Endodermal cell (in vitro differentiated cells): ENCODE measurements at places on chromosomes 4 and X. TPM values are rescaled to one million over a fixed set of nuclear protein-coding genes. Genes with fewer than 3 reads are reported as not detected.

GRCh38 chrX:340121-340520 is 21.5 kb upstream of the GTPBP6 start:
- H3K27ac ChIP-seq: no peak overlapping the region
- peaks cover 21% of the 10 kb centered on the region for H3K36me3 ChIP-seq
- H3K4me1 ChIP-seq: no peaks in the 10 kb centered on the region

FAM47A gene
- total RNA-seq: not detected in 2 replicates

DIPK2B gene
- not detected in 3 replicates for total RNA-seq

GRCh38 chr4:76010576-76010975 is 3.3 kb upstream of the CXCL9 start:
- H3K27ac ChIP-seq: no peak overlapping the region
- DNase-seq: no peak
- H3K4me1 ChIP-seq: no peaks in the 10 kb centered on the region
- no peak overlapping the region for H3K4me3 ChIP-seq
- H3K36me3 ChIP-seq: no peaks in the 10 kb centered on the region

DNA sequence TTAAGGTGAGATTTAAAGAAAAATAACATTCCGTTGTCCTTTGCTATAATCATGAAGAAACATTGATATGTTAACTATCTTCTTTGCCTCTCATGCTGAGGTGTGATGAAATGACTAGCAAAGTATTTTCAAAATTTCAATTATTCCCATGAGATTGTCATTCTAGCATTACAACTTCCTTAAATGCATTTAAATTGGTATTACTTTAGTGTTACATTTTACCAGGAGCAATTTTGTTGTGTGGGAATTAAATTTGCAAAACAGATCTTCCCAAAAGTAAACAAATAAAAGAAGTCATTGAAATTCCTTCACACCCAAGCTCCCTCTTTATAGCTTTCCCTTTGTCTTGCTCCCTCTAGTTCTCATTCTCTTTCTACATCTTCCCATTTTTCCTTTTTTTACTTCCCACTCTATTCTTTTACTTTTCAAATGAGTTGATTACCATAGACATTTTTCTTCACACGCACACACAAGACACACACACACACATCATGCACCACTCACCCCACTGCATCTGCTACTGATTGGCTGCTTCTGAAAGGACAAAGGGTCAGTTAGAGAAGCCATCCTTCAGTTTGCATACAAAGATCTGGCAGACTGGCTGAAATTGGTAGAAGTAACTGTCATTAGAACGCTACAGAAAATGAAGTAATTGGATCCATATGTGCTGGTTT is 10.0 kb upstream of the APELA start:
- peak; percentile 80 for DNase-seq
- peak overlapping the region; percentile 9 for H3K27ac ChIP-seq
- peaks cover 5% of the 10 kb centered on the region for H3K4me1 ChIP-seq
- H3K36me3 ChIP-seq: no peaks in the 10 kb centered on the region
- H3K4me3 ChIP-seq: no peak overlapping the region

GRCh38 chr4:88054901-88055300 is 47.5 kb downstream of the PKD2 start:
- H3K4me1 ChIP-seq: no peaks in the 10 kb centered on the region
- no peaks in the 10 kb centered on the region for H3K27me3 ChIP-seq
- H3K27ac ChIP-seq: no peak overlapping the region
- DNase-seq: peak; percentile 73

GRCh38 chr4:183852910-183853547 is 52.1 kb upstream of the STOX2 start:
- H3K4me3 ChIP-seq: no peak overlapping the region
- no peaks in the 10 kb centered on the region for H3K36me3 ChIP-seq
- no peak overlapping the region for H3K27ac ChIP-seq
- peaks cover 3% of the 10 kb centered on the region for H3K4me1 ChIP-seq
- no peak for DNase-seq

DNA sequence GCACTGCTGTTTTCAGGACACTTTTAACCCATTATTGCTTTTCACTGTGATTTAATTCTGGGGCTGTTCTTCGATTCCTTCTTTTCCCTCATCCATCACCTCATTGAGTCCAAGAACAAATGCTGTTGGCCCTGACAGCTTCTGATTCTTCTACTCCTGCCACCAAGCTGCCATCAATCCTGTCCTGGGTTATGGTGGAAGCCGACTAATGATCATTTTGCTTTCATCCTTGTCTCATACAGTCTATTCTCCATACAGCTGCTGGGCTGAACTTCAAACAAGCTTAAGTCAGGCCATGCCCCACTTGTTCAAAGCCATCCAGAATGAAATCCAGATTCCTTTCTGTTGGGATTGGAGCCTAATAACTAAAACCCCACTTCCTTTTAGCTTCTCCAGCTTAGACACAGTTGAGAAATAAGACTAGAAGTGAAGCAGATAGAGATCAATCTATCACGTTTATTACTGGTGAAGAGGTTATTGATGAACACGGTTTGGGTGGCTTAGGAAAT is 161.9 kb downstream of the STK32B start:
- no peak for DNase-seq
- H3K36me3 ChIP-seq: no peaks in the 10 kb centered on the region
- H3K27ac ChIP-seq: no peak overlapping the region
- no peaks in the 10 kb centered on the region for H3K4me1 ChIP-seq

MAGEA12 gene
- not detected in 3 replicates for total RNA-seq
